Stimulated activated memory B cell treated with anti-CD40 and anti-IgM and Interleukin-4, amounts not matched to agents 10 μg/mL and 1 μg/mL and 100 μg/mL, for 72 hours (primary cell): ENCODE measurements at places on chromosomes 7 and 10.
A peak's percentile ranks its signal among the peaks of the same experiment; 100 is the strongest.

- H3K27ac ChIP-seq, result no peak overlapping the region
- H3K27me3 ChIP-seq, result no peaks in the 10 kb centered on the region
- no peaks in the 10 kb centered on the region for H3K4me1 ChIP-seq
- no peak overlapping the region for H3K4me3 ChIP-seq
Observed at GRCh38 chr10:7605565-7606295, 61.0 kb downstream of the ITIH5 start.

DNA sequence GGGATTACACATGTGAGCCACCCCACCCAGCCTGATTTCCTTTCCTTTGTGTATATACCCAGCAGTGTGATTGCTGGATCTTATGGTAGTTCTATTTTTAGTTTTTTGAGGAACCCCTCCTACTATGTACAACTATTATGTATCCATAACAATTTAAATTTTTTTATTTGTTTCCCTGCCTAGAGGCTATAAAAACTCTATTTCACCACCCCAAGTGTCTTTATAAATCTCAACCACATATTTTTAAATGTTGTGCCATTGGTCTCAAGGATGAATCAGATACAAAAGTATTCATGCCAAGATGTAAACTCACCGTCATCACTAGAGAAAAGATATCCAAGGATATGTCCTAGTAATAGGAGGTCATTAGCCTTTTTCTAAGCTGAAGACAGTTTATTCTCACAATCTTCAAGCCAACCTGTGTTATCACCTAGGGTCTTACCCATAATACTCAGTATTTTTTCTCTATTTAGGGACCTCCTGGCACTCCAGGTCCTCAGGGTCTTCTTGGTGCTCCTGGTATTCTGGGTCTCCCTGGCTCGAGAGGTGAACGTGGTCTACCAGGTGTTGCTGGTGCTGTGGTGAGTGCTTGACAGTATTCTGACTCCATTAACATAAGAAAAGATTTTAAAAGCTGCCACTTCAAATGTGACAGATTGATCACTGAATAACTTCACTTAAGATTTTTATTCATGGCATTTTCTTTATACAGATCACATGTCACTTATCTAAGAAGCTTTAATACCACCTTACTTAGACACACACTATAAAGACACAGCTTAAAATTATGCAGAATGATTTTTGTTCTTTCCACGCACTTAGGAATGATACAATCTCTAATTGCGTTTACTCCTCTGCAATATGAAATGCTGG, 29.4 kb downstream of the COL1A2 start:
- no peaks in the 10 kb centered on the region for H3K36me3 ChIP-seq

DNA sequence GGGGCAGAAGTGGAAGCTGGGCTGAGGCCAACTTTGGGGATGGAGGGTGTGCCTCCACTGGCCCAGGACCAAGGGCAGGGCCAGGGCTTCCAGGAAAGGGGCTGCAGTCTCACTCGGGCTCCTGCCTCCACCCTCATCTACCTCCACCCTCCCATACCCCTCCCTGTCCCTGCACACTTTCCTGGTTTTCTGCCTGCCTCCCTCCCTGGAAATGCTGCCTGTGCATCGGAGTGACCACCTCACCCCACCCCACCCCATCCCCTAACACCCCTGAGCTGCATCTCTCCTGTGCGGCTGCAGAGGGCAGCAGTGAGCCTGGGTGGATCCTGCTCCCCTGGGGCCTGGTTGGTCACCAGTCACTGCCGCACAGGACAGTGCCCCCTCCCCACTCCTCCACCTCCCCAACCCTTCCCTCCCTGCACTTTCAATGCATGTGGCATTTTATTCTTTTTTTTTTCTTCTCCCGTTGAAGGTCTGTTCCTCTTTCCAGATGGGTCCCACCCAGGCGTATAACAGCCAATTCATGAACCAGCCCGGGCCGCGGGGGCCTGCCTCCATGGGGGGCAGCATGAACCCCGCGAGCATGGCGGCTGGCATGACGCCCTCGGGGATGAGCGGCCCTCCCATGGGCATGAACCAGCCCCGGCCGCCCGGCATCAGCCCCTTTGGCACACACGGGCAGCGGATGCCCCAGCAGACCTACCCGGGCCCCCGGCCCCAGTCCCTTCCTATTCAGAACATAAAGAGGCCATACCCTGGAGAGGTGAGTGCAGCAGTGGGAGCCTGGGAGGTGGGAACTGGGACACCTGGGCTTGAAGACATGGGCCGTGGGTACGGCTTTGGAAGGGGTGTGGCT, 54.1 kb upstream of the PPIF start:
- no peak for ATAC-seq
- H3K27me3 ChIP-seq, result no peaks in the 10 kb centered on the region
- peak overlapping the region; percentile 99 for H3K27ac ChIP-seq
- H3K4me1 ChIP-seq, result peaks cover 92% of the 10 kb centered on the region
- H3K4me3 ChIP-seq, result no peak overlapping the region
- H3K36me3 ChIP-seq, result peaks cover 94% of the 10 kb centered on the region

GRCh38 chr7:4861227-4861626, 603 bp downstream of the PAPOLB start:
- peaks cover 63% of the 10 kb centered on the region for H3K27me3 ChIP-seq
- H3K27ac ChIP-seq, result peak overlapping the region; percentile 79
- ATAC-seq, result peak; percentile 68
- H3K4me1 ChIP-seq, result no peaks in the 10 kb centered on the region

- no peak overlapping the region for H3K27ac ChIP-seq
- H3K27me3 ChIP-seq, result peaks cover 40% of the 10 kb centered on the region
- H3K36me3 ChIP-seq, result peaks cover 6% of the 10 kb centered on the region
- no peak for ATAC-seq
Observed at GRCh38 chr7:5598261-5598761, 174.7 kb upstream of the TNRC18 start.

DNA sequence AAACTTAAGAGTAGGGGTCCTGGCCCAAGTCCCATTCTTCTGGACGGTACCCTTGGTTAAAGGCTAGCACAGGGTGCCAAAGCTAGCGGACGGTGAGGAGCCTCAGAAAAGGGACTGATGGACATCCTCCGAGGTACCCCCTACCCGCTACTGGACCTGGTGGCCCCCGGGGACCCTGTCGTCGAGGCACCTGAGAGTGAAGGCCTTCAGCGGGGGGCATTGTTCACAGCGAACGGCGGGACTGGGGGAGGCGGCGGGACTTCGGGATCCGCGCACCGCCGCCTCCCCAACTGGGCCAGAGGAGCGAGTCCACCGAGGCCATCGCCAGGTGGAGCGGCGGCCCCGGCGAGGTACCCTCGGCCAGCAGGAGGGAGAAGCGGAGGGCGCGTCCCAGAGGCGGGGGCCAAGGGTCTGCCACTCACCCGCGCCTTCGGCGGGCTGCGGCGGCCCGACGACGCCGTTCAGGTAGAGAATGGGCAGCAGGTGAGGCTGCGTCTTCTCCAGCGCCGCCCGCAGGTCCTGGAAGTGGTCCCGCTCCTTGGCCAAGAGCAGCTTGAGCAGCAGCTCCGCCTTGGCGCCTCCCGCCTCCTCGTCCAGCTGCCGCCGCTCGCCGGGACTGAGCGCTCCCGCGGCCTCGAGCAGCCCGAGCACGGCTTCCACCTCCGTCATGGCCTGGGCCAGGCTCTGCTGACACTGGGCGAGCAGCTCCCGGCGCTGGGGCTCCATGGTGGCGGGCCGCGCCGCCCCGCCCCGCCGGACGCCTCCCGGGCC, 575 bp downstream of the DLG5 start:
- H3K4me1 ChIP-seq, result peaks cover 15% of the 10 kb centered on the region
- peak overlapping the region; percentile 43 for H3K4me3 ChIP-seq
- peaks cover 65% of the 10 kb centered on the region for H3K27me3 ChIP-seq

- no peaks in the 10 kb centered on the region for H3K4me1 ChIP-seq
- ATAC-seq, result no peak
- no peaks in the 10 kb centered on the region for H3K36me3 ChIP-seq
- no peak overlapping the region for H3K4me3 ChIP-seq
- H3K27ac ChIP-seq, result no peak overlapping the region
- no peaks in the 10 kb centered on the region for H3K27me3 ChIP-seq
Observed at GRCh38 chr10:85008488-85009184, 680.2 kb downstream of the CCSER2 start.

DNA sequence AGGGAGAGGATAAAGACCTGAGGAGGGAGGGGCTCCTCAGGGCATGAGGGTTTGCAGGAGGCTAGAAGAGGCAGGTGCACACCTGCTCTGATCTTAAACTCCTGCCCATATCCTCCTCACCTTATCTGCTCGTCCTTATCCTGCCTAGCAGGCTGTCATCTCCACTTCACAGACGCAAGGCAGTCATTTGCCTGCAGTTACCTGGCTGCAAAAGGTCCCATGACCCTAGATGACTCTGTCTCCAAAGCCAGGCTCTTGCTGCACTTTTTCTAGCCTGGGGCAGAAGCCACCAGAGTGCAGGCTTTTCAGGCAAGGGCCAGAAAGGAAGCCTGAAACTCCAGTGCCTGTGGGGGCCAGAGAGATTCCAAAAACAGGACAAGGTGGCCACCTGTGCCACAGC, 1.7 kb upstream of the ZNF853 start:
- H3K4me3 ChIP-seq, result no peak overlapping the region
- H3K27ac ChIP-seq, result no peak overlapping the region
- peaks cover 5% of the 10 kb centered on the region for H3K36me3 ChIP-seq
- no peak for ATAC-seq

DNA sequence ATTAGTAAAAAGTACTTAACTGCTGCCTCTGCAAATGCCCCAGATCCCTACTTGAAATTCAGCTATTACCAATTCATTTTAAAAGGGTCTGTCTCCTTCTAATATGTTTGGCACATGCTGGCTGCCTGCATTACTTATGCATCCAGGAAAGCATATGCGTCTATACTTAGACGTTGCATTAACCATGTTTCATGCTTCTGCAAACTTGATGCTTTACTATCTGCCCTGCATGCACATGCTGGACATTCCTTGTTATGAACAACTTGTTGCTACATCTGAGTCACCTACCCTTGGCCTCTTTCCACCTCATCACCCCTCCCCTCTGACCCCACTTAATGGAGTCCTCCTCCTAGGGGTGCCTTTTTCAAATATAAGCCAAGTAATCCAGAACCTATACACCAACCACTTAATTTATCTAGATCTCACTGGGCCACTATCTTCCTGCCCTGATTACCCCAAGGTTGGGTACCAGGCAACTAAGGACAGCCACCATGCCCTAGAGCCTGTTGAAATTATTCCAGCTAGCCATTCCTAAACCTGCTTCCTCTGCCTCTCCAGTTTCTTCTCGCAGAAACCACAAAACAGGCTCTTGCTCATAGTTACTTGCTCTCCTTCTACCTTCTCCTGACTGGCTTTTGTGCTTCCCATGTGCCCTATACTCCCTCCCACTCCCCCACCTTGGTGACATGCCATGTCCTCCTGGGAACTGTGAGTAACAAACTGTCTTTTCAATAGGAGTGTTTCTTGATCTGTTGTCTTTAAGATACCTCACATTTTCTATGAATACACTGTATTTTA, 1187.9 kb downstream of the REEP3 start:
- H3K4me3 ChIP-seq, result no peak overlapping the region
- H3K4me1 ChIP-seq, result no peaks in the 10 kb centered on the region
- ATAC-seq, result no peak
- H3K27me3 ChIP-seq, result no peaks in the 10 kb centered on the region

- no peaks in the 10 kb centered on the region for H3K27me3 ChIP-seq
- no peak overlapping the region for H3K27ac ChIP-seq
- H3K36me3 ChIP-seq, result no peaks in the 10 kb centered on the region
- ATAC-seq, result no peak
- no peak overlapping the region for H3K4me3 ChIP-seq
Observed at GRCh38 chr10:19832699-19833098, 16.5 kb downstream of the PLXDC2 start.

GRCh38 chr10:103570844-103571655, 77.5 kb downstream of the NEURL1 start:
- no peak for ATAC-seq
- no peaks in the 10 kb centered on the region for H3K4me1 ChIP-seq
- H3K4me3 ChIP-seq, result no peak overlapping the region
- H3K27ac ChIP-seq, result no peak overlapping the region

DNA sequence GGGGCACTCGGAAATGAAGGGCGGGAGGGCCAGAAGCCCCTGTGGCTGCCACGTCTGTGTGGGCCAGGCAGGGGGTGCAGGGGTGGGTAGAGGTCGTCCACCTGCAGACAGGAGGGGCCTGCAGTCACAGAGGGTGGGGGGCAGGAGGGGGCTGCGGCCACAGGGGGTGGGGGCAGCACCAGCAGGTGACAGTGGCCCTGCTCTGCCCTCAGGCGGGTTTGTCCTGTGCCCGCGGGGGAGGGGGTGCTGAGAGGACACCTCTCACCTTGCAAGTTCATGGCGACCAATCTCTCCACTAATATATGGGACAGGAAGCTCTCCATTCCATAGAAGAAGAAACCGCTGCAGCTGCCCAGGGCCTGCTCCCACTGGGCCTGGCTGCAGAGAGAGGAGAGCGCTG, 26.6 kb upstream of the NKX6-2 start:
- ATAC-seq, result no peak
- H3K27me3 ChIP-seq, result peaks cover 53% of the 10 kb centered on the region
- no peaks in the 10 kb centered on the region for H3K4me1 ChIP-seq
